ENCODE measurements at places on chromosomes 5 and 9.

- DNase-seq: peak; percentile 63
These were observed 144.5 kb upstream of the TNC start for GRCh38 chr9:115262477-115262876.

GRCh38 chr9:94643176-94643575 lies 3.9 kb upstream of the FBP1 start:
- DNase-seq: no peak

DNA sequence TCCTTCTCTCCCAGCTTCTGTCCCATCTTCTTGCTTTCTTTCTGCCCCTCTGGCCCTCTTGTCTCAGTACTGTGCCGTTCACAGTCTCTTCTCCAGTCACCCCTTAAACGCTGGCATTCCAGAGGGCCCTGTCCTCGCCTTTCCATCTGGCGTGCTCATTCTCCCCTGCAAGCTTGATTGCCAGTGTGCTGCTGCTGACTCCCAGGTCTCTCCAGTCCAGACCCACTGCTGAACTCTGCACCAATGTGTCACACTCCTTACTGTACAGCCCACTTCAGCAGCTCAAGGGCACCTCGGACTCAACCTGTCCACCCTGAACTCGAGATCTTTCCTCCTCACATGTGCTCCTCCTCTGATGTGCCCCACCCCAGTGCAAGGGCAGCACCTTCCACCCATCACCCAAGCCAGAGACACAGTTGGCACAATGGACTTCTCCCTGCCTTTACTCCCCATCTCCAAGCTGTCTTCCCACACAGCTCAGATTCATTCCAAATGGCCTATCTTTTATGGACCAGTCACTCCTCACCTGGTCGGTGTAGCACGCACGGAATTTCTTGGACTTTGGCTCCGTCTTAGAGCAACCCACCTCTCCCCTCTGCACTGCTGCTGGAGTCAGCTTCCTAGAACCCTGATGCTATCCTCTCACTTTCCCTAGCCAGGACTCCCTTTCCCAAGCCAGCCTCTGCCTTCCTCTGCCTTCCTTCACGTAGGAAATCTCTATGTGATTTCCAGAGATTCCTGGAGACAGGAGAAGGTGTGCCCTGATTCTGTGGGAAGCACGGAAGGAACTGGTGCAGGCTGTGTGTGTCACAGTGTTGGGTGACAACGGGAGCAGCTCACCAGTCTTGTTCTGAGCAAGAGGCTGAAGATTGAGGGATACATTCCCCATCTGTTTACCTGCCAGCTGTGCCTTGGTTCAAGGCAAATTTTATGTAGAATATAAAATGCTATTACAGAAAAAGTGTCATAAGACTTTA lies 26.0 kb upstream of the SLC2A8 start:
- DNase-seq: no peak

DNA sequence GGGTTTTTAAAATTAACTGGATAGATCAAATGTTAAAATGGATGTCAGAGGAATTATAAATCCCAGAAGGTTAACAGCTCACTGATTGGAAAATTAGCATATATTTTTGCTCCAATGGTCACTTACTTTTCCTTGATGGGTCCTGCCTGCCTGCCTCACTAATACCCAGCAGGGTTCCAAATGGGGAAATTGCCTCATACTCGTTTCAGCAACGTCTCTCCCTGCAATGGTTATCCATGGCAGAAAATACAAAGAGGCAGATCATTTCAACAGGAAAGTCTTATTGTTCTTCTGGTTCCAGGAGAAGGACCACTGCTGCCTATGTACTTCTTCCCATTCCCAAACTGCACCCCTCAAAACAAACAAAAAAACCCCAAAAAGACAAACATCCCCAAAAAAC lies 71.3 kb downstream of the ERP44 start:
- DNase-seq: no peak

GRCh38 chr5:80192507-80193241 lies 63.2 kb downstream of the SERINC5 start:
- no peak for DNase-seq

DNA sequence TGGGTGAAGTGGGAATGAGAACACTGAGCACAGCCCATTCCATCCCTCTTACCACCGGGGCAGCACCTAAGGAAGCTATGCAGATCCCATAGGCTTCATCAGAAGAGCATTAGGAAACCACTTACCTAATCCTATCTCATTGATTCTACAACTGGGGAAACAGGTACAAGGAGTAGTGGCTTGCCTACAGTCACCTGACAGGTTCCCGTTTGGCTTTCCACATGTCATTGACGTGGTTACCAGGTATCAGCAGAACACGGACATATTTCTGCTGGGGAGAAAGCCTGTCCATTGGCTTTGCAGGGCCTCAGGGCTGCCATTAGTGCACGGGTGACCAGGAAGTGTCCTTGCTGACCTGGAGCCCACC lies 11.3 kb downstream of the AFAP1L1 start:
- no peak for DNase-seq
